Progenitor cell of endocrine pancreas (in vitro differentiated cells): ENCODE measurements at places on chromosomes 4 and X.

GRCh38 chr4:186946136-186946535 is 222.5 kb upstream of the FAT1 start:
- no peak for DNase-seq
- no peaks in the 10 kb centered on the region for H3K36me3 ChIP-seq
- peaks cover 20% of the 10 kb centered on the region for H3K27me3 ChIP-seq
- peaks cover 30% of the 10 kb centered on the region for H3K4me1 ChIP-seq
- peak overlapping the region; percentile 35 for H3K27ac ChIP-seq

DNA sequence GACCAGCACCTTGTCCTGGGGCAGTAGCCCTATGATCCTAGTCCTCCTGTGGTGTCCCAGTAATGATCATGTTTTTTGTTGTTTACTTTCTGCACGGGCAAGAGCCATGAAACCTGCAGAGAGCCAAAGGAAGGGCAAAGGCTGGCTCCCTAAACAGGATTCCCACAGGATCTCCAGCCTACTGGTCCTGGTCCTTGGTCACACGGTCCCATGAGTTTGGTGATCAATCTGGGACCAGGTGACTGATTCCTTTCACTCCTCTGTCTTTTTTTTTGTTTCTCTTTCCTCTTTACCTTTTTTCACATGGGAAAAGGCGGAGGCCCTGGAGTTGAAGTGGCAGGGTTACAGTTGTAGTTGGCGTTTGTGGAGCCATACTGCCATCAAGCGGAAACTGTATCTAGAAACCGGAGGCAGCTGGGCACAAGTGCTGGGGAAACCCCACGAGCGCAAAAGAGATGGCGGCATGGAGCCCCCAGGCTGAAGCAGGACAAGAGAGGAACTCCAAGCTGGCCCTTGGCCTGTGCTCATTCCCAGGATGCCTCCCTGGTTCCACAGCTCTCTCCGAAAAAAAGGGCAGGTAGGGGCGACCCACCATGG is 34.6 kb downstream of the NBDY start:
- no peak for DNase-seq
- no peak overlapping the region for H3K4me3 ChIP-seq
- no peaks in the 10 kb centered on the region for H3K4me1 ChIP-seq
- peaks cover 5% of the 10 kb centered on the region for H3K36me3 ChIP-seq

DNA sequence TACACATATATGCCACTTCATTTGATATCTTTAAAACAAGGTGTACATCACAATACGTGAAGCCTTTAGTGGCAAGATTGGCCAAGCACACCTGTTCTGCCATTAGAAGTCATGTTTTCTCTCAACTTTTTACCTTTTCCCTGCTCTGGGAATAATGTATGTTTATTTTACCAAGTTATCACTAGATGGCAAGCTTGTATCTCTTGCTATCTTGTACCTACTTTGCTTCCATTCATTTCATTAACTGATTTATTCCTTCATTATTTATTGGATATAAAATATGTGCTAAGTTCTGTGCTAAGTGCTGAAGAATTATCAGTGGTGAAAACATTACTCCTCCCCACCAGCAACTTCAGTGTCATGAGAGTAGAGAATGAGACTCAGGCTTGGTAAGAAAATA is 245.5 kb downstream of the ANK2 start:
- H3K27ac ChIP-seq, result no peak overlapping the region
- peaks cover 2% of the 10 kb centered on the region for H3K27me3 ChIP-seq
- peaks cover 12% of the 10 kb centered on the region for H3K4me1 ChIP-seq
- no peak overlapping the region for H3K4me3 ChIP-seq
- DNase-seq, result no peak

DNA sequence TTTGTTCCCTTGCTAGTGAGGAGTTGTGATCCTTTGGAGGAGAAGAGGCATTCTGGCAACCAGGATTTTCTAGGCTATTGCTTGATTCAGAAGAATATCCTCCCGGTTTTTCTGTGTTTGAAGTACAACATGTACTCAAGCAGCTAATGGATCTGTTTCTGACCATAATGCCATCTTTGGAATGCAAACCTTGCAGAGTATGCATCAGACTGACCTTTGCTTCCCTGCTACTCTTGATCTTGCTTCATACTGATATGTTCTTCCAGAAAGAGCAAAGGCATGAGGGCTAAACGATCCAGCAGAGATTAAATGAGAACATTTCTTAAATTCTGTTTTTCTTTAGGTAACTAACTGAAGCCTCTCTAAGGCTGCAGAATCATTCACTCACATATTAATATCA is 265.4 kb upstream of the SLC7A11 start:
- H3K4me1 ChIP-seq, result peaks cover 5% of the 10 kb centered on the region
- no peaks in the 10 kb centered on the region for H3K27me3 ChIP-seq
- DNase-seq, result no peak

- DNase-seq, result no peak
- H3K4me1 ChIP-seq, result no peaks in the 10 kb centered on the region
Measured at GRCh38 chr4:120659616-120660170, 262.8 kb downstream of the PRDM5 start.

GRCh38 chr4:2011583-2011982 is 2.8 kb upstream of the NELFA start:
- no peak overlapping the region for H3K4me3 ChIP-seq
- peaks cover 10% of the 10 kb centered on the region for H3K4me1 ChIP-seq
- H3K36me3 ChIP-seq, result no peaks in the 10 kb centered on the region
- no peak overlapping the region for H3K27ac ChIP-seq

DNA sequence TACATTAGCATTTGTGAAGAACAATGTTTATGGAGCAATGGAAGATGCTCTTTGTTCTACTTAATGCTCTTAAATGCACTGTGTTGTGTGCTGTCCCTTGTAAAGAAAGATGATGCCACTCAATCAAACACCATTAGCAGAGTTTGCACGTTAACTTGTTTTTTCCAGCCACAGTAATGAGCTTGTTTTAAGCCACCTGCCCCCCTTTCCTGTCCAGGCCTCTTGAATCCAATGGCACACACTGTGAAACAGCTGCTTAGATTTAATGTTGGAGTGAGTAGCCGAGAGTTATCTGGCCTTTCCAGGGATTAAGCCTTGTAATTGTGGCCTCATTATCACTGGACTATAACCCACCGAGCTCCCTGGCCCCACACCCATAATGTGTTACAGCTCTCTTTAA is 86.0 kb downstream of the PAK3 start:
- peak overlapping the region; percentile 6 for H3K27ac ChIP-seq
- no peak overlapping the region for H3K4me3 ChIP-seq
- no peaks in the 10 kb centered on the region for H3K27me3 ChIP-seq
- peaks cover 1% of the 10 kb centered on the region for H3K36me3 ChIP-seq

GRCh38 chr4:159360549-159360948 is 257.7 kb downstream of the RAPGEF2 start:
- H3K4me1 ChIP-seq, result no peaks in the 10 kb centered on the region
- peak overlapping the region; percentile 57 for H3K27ac ChIP-seq
- no peak overlapping the region for H3K4me3 ChIP-seq

GRCh38 chr4:82099928-82100579 is 273.7 kb downstream of the HNRNPD start:
- H3K4me1 ChIP-seq, result no peaks in the 10 kb centered on the region
- H3K27me3 ChIP-seq, result no peaks in the 10 kb centered on the region
- no peak overlapping the region for H3K27ac ChIP-seq
- DNase-seq, result no peak

DNA sequence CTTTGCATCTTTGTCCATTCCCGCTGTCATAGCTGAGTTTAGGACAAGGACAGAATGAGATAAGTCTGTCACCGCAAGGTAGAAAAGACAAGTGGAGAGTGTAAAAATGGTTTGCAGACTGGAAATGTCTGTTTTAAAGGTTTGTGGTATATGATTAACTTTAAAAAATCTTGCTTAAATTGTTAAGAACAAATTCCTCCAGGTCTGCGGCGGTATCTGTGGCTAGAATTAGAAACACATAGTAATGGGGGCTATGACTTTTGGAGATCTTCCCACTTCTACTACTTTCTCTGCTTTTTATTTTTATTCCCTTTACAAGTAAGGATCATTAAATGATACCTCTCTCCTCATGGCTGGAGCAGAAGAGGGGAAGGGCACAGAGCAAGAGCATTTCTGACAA is 92.2 kb downstream of the MID1IP1 start:
- no peaks in the 10 kb centered on the region for H3K36me3 ChIP-seq
- no peaks in the 10 kb centered on the region for H3K27me3 ChIP-seq
- no peak overlapping the region for H3K27ac ChIP-seq
- H3K4me3 ChIP-seq, result no peak overlapping the region
- peaks cover 25% of the 10 kb centered on the region for H3K4me1 ChIP-seq
- no peak for DNase-seq

DNA sequence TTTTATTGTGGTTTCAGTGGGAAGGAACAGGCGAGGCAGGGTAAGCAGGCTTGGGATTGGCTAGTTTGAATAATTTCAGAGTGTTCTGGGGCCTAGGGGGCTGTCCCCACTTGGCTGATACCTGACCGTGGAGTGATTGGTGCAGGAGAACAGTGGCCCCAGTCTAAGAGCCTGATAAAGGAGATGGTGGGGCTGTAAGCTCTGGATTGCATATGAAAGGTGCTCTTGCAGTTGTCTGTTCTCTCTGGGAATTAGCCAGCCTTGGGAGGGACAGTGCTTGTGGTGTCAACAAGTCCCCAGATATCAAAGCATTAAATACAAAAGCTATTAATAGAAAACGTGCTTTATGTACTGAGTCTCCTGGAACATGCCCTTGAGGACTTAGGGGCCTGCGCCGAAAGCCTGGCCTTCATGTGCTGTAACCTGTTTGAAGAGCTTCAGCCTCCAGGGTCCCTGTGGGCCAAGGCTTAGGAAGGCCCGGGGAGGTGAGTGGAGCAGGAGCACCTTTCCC is 30.4 kb upstream of the CLTRN start:
- no peak for DNase-seq
- no peaks in the 10 kb centered on the region for H3K27me3 ChIP-seq
- peaks cover 7% of the 10 kb centered on the region for H3K36me3 ChIP-seq
- H3K27ac ChIP-seq, result peak overlapping the region; percentile 2

- H3K27me3 ChIP-seq, result no peaks in the 10 kb centered on the region
- no peak for DNase-seq
- no peak overlapping the region for H3K4me3 ChIP-seq
- H3K27ac ChIP-seq, result no peak overlapping the region
Measured at GRCh38 chr4:118751629-118752323, 66.6 kb downstream of the METTL14 start.

GRCh38 chr4:59091146-59092142 is 1981.3 kb upstream of the IGFBP7 start:
- DNase-seq, result no peak
- H3K27me3 ChIP-seq, result no peaks in the 10 kb centered on the region
- no peaks in the 10 kb centered on the region for H3K36me3 ChIP-seq
- H3K4me1 ChIP-seq, result no peaks in the 10 kb centered on the region

DNA sequence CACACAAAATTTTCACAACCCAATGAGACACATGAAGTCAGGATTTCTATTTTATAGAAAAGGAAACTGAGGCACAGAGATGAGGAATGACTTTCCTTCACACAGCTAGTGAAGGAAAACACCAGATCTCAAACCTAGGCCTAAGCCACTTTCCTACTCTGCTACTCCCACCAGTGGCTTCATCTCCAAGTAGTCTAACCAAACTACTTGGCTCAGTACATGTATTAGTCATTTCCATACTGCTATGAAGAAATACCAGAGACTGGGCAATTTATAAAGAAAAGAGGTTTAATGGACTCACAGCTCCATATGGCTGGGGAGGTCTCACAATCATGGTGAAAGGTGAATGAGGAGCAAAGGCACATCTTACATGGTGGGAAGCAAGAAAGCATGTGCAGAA is 196.6 kb downstream of the EVC2 start:
- no peaks in the 10 kb centered on the region for H3K4me1 ChIP-seq
- H3K27me3 ChIP-seq, result no peaks in the 10 kb centered on the region
- no peak overlapping the region for H3K4me3 ChIP-seq
- no peak overlapping the region for H3K27ac ChIP-seq
- DNase-seq, result no peak
- peaks cover 13% of the 10 kb centered on the region for H3K36me3 ChIP-seq

DNA sequence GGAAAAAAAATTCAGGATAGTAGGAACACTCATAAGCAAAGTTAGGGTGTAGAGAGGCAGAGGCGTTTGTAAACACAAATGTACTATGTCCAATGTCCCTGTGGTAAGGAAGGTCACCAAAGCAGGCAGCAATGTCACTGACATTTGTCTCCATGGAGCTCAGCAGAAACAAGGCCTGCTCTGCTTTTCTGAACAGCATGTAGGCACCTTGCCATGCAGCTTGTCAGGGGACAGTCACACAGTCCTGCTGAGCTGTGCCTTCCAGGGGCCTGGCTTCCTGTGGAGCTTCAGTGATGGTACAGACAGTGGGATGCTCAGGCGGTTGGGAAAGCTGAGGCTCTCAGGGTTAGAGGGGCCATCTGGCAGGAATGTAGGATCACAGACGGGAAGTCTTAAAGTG is 74.5 kb upstream of the HS3ST1 start:
- H3K36me3 ChIP-seq, result no peaks in the 10 kb centered on the region
- DNase-seq, result no peak
- no peaks in the 10 kb centered on the region for H3K27me3 ChIP-seq
- no peak overlapping the region for H3K4me3 ChIP-seq
- H3K27ac ChIP-seq, result no peak overlapping the region
